ENCODE measurements at places on chromosomes 1 and 21.

DNA sequence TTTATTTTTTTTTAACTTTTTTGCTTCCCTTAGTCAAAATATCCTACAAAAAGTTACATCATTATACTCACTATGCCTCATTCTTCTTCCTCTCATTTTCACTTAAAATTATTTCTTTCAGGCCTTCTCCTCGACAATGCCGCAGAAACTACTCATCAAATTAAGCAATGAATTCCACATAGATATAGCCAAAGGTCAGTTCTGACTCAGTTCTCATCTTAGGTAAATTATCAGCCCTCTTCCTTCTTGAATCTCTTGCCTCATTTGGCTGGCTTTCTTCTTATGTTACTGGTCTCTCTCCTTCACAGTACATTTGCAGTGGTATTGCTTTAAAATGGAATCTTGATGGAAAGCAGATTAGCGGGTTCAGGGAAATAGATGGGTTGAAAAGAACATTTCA, 260.7 kb upstream of the BRINP3 start:
- DNase-seq: no peak

- DNase-seq: no peak
Observed at GRCh38 chr1:187788718-187789117, 960.0 kb downstream of the PLA2G4A start.

DNA sequence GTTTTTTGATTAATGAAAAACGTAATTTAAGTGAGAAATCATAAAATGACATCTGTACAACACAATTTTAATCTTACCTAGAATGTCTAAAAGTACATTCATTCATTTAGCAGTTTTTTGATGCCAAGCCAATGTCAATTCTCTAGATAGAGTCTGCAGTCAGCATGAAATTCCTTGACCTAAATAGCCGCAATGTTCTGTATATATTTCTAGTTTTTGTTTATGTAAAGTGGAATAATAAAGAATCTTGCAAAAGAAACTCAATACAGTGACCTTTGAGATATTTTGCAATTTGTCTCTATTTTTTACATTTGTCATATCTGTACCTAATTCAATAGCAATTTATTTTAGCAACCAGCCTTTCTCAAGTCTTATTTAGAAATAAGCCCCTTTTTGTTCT, 176.0 kb downstream of the ATP6V1G3 start:
- no peak for DNase-seq

DNA sequence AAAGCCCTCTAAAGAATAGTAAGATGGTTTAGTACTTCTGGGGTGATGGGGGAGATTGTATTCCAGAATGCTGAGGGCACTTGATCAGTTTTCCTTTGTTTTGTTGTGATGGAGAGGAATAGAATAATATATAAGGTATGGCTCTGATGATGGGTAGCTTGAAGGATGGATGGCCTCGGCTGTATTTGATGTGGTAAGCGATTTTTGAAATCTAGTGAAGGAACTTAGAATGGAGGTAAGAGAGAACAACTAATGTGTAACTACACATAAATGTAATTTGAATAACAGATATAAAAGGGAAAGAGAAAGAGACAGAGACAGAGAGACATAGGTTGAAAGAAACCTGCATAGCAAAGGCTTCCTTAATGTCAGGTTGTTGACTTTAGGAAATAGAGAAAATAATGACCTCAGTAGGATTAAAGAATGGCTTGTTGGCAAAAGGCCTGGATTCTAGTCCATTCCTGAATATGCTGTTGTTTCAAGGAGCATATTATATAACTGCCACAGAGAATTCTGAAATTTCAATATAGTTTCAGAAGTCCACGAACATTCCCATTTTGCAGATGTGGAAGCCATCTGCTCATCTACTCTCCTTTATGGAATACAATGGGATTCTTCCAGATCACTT, 58.7 kb downstream of the NIBAN1 start:
- no peak for DNase-seq

- DNase-seq: no peak
Observed at GRCh38 chr21:35321322-35322200, 272.5 kb upstream of the RUNX1 start.

DNA sequence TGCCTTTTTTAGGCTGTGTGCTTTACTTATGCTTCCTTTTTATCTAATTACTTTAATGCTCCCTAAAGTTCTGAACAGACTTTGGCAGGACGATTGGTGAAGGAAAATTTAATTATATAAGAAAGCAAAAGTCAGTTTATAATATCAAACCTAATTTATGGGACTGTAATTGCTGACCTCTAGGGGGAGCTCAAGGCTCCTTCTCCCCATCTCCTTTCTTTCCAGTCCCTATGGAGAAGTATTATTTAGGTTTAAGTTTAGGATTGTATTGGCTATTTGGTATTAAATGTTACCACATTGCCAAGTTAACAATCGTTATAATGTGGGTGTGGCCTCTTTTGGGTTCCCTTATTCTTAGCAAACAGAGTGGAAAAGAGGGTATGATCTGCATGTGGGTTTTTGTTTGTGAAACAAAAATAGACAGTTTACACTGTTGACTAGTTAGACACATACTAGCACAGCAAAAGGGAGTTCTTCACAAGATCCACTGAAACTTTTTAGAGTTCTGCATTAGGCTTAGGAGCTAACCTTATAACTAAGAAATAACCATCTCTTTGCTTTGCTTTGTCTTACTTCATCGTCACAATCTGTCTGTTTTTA, 48.2 kb upstream of the TNFSF4 start:
- no peak for DNase-seq

GRCh38 chr1:15848929-15849774, 1.6 kb downstream of the SPEN start:
- DNase-seq: peak; percentile 92

- no peak for DNase-seq
Observed at GRCh38 chr1:160371346-160371631, 4.4 kb downstream of the NHLH1 start.

GRCh38 chr1:185435696-185436379, 118.8 kb upstream of the IVNS1ABP start:
- no peak for DNase-seq

- no peak for DNase-seq
Observed at GRCh38 chr1:244636488-244637259, 16.3 kb upstream of the DESI2 start.

DNA sequence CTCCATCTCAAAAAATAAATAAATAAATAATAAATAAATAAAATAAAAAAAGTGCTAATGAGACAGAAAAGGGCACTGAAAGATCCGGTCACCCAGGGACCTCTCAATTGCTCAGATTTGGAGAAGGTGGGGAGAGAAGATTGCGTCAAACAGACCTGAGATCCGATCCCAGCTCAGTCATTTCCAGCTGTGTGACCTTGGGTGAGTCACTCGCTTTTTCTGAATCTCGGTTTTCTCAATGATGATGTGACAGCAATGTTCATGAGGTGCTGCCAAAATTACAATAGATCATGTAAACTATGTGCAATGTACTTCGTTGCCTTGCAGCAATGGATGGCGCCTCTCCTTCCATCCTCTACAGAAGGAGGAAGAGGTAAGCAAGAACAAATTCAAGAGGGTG, 11.1 kb upstream of the MEF2D start:
- DNase-seq: no peak

DNA sequence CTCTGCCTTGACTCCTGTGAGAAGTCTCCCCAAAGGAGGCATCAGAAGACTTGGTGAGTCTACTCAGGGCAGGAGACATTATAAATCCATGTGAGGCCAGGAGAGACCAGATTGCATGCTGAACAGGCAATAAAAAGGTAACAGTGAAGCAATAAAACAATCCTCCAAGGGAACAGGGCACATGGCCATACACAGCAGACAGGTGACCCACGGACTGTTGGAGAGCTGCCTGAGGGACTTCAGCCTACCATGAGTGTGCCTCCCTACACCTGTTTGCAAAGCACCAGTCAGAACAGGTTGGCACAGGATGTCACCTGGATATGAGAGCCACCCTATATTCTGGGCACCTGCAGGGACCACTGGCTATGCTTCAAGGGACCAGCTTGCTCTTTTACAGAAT, 67.6 kb downstream of the MAB21L3 start:
- no peak for DNase-seq

GRCh38 chr1:167943541-167943940, 6.7 kb upstream of the MPC2 start:
- DNase-seq: no peak

Data from substantia nigra (tissue), 51 donors.